Astrocyte (in vitro differentiated cells and primary cell): ENCODE measurements at places on chromosomes 6 and 20. TPM values are rescaled to one million over a fixed set of nuclear protein-coding genes. Genes with fewer than 3 reads are reported as not detected.
A peak's percentile ranks its signal among the peaks of the same experiment; 100 is the strongest.

GRCh38 chr6:14383393-14384174, 266.0 kb downstream of the CD83 start:
- H3K27ac ChIP-seq = no peak overlapping the region

The SIGLEC1 gene
- not detected in 2 replicates for total RNA-seq

DNA sequence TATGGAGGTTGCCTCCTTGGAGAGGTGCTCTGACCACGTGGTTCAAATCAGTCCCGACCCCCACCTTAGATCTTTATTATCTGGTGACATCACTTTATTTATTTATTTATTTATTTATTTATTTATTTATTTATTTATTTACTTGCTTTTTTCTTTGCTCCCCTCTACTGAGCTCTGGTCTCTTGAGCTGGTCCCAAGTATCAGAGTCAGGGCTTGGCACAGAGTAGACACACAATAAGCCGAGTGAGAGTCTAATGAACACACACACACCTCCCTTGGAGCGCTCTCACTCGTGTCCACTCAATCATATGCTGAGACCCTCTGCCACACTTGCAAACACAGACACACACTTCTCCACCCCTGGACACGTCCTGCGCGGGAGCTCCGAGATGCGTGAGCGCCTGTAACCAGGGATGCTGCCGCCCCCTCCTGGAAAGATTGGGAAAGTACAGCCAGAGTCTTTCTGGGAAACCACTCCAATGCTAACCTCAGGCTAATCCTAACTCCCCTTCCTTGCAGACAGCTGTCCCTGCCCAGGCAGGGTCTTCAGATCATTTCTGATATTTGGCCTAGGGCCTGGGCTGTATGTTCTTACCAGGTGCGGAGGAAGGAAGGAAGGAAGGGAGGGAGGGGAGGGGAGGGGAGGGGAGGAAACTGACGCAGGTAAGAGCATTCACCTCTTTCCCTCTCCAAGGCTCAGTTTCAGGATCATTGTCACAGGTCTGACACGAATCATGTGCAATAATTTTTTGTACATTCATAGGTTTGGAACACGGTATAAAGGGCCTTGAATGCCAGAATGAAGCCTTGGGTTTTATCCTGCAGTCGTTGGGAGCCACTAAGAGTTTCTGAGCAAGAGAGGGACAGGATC, 70.9 kb downstream of the STK35 start:
- no peaks in the 10 kb centered on the region for H3K4me1 ChIP-seq
- no peaks in the 10 kb centered on the region for H3K36me3 ChIP-seq
- H3K27ac ChIP-seq = no peak overlapping the region
- peak; percentile 10 for DNase-seq
- peaks cover 16% of the 10 kb centered on the region for H3K27me3 ChIP-seq

GRCh38 chr6:147675281-147675680, 166.8 kb downstream of the SAMD5 start:
- no peaks in the 10 kb centered on the region for H3K4me1 ChIP-seq
- H3K27me3 ChIP-seq = no peaks in the 10 kb centered on the region
- H3K36me3 ChIP-seq = no peaks in the 10 kb centered on the region
- DNase-seq = peak; percentile 95
- no peak overlapping the region for H3K4me3 ChIP-seq
- H3K27ac ChIP-seq = no peak overlapping the region

- H3K4me1 ChIP-seq = no peaks in the 10 kb centered on the region
- no peak for DNase-seq
- H3K36me3 ChIP-seq = no peaks in the 10 kb centered on the region
- H3K4me3 ChIP-seq = no peak overlapping the region
These were observed 19.1 kb downstream of the GCNT2 start for GRCh38 chr6:10540073-10540746.

GRCh38 chr6:35569011-35569461, 56.3 kb upstream of the TULP1 start:
- no peak overlapping the region for H3K4me3 ChIP-seq
- no peaks in the 10 kb centered on the region for H3K36me3 ChIP-seq
- no peaks in the 10 kb centered on the region for H3K4me1 ChIP-seq
- H3K27me3 ChIP-seq = peaks cover 15% of the 10 kb centered on the region

DNA sequence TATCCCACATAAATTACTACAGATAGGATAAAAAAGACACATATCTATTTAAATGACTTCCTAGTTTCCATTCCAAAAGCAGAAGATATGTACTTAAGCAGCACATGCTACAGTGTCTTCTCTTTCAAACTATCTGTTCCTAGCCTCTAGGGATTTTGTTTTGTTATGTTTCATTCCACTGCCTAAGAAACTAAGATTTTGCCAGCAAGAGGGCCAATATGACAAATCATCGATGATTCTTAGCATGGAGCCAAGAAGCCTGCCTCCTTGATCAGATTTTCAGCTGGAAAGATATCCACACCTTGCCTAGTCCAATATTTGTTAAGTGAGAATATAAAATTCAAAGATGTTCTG, 7.0 kb downstream of the SNX5 start:
- no peak overlapping the region for H3K4me3 ChIP-seq
- H3K27ac ChIP-seq = no peak overlapping the region
- H3K27me3 ChIP-seq = no peaks in the 10 kb centered on the region
- peaks cover 66% of the 10 kb centered on the region for H3K4me1 ChIP-seq
- DNase-seq = no peak

- H3K4me1 ChIP-seq = no peaks in the 10 kb centered on the region
- H3K27ac ChIP-seq = no peak overlapping the region
- no peak for DNase-seq
- H3K27me3 ChIP-seq = no peaks in the 10 kb centered on the region
- no peaks in the 10 kb centered on the region for H3K36me3 ChIP-seq
These were observed 14.7 kb downstream of the FOXF2 start for GRCh38 chr6:1403851-1404712.

- H3K36me3 ChIP-seq = no peaks in the 10 kb centered on the region
- H3K4me3 ChIP-seq = no peak overlapping the region
- no peak for DNase-seq
- no peaks in the 10 kb centered on the region for H3K4me1 ChIP-seq
- no peaks in the 10 kb centered on the region for H3K27me3 ChIP-seq
- H3K27ac ChIP-seq = no peak overlapping the region
These were observed 385.5 kb downstream of the TENT5A start for GRCh38 chr6:81366972-81367371.

DNA sequence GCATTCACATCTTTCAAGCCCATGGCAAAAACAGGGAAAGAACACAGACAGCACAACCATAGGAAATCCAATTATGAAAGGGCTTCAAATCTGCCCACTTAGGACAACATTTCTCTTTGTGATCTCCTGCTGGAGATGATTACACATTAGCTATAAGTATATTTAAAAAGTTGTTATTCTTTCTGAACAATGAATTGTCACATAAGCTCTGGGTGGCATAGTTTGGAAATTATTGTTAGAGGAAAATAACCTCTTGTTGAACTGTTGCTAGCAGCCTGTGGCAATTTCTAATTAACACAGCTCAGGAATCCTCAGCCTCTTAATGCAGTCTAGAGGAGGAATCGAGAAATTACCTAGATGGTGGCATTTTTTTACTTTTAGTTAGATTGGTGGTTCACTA, 54.9 kb downstream of the BCAS1 start:
- no peaks in the 10 kb centered on the region for H3K27me3 ChIP-seq
- no peaks in the 10 kb centered on the region for H3K4me1 ChIP-seq
- no peaks in the 10 kb centered on the region for H3K36me3 ChIP-seq
- no peak for DNase-seq
- no peak overlapping the region for H3K4me3 ChIP-seq

The TUBB1 gene
- total RNA-seq = not detected in 2 replicates

GRCh38 chr20:2150660-2151059, 49.0 kb downstream of the STK35 start:
- H3K4me3 ChIP-seq = no peak overlapping the region
- no peak overlapping the region for H3K27ac ChIP-seq
- no peaks in the 10 kb centered on the region for H3K4me1 ChIP-seq
- H3K36me3 ChIP-seq = no peaks in the 10 kb centered on the region
- no peak for DNase-seq
